ENCODE measurements at places on chromosomes 1 and 21.

DNA sequence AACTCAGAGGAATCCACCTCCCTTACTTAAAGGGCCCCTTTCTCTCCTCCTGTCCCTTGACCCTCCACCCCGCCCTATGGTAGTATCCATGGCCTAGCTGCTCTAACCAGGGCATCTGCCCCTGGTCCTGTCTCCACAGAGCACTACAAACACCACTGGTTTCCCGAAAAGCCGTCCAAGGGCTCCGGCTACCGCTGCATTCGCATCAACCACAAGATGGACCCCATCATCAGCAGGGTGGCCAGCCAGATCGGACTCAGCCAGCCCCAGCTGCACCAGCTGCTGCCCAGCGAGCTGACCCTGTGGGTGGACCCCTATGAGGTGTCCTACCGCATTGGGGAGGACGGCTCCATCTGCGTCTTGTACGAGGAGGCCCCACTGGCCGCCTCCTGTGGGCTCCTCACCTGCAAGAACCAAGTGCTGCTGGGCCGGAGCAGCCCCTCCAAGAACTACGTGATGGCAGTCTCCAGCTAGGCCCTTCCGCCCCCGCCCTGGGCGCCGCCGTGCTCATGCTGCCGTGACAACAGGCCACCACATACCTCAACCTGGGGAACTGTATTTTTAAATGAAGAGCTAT, 1.7 kb downstream of the BTG2 start:
- no peak for DNase-seq

- peak; percentile 23 for DNase-seq
Measured at GRCh38 chr1:66761221-66761620, 9.0 kb downstream of the DYNLT5 start.

- no peak for DNase-seq
Measured at GRCh38 chr1:114112775-114113174, 40.9 kb downstream of the SYT6 start.

DNA sequence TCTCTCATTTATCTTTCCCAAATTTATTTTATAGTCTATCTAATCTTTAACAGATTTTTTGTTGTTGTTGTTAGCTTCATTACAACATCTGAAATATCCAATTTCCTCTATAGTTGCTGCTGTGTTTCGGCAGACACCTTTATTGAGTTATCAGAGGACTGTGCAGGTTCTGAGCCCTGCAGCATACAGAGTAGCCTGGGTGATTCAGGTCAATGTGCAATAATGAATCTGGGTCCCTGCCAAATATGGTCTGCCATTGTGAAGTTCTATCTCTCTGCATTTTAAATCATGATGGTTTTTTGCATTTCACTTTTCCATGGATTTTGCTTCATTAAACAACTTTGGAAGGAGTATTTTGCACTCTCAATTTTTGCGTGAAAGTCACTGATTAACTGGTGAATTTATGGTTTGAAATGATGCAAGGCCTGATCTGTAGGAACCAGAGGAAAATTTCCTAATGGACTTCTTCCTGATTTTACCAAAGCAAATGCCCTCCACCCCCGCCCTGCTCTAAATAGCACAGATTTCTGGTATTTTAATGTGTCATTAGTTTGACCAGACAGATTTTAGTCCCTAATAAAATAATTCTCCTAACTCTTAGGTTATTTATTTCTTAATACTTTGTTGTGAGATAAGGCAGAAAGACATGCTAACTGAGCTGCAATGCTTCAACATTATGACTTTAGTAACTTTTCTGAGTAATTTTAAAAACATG, 402.3 kb downstream of the PTBP2 start:
- no peak for DNase-seq

GRCh38 chr1:100998426-100998825, 27.2 kb downstream of the DPH5 start:
- DNase-seq: no peak

GRCh38 chr1:90854397-90854924, 137.4 kb upstream of the BARHL2 start:
- no peak for DNase-seq

DNA sequence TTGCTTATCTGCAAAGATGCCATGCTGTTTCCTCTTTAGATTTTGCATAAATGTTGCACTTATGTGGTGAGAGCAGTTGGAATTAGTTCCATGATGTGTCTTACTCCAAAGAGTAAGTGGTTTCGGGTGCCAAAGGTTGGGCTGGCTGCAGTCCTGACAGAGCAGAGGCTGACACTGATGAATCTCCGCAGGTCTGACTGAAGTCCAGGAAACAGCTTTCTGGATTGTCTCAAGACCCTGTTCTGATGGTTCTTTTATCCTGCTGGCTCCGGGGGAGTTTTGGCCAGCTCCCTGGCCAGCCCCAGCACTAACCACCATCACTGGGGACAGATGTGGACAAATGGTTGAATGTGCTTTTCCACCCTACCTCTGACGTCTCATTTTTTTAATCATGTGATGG, 207.2 kb upstream of the KIAA0040 start:
- no peak for DNase-seq

DNA sequence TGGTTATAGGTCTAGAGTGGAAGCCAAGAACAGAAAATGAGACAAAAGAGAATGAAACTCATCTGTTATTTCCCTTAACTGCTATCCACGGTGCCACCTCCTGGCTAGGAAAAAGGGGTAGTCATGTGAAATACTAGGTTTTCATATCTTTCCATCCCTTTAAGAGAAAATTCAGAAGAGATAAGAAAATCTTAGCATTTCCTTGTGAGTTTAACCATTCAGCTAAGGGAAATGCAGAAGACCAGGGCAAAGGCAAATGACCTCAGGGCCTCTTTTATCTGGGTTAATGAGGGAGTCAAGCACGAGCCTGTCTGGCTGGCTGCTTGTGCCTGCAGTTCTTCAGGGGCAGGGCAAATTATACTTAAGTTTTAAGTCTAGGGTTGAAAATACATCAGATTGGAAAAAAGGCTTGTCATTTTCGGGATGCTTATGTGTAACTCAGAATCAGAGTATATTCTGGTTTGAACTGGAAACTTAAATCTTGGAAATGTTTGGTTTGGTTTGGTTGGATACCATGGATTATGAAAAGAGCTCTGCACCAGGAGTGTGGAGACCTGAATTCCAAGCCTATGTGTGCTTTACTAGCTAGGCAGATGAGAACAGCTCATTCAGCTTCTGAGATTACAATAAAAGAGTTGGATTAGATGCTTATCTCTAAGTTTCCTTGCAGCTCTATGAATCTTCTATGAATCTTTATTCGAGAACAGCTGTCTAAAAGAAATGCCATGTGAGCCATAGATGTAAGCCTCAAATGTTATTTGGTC, 19.9 kb downstream of the NIBAN1 start:
- DNase-seq: no peak

GRCh38 chr1:60087681-60088080, 14.1 kb upstream of the C1orf87 start:
- DNase-seq: no peak

GRCh38 chr1:9059891-9060744, 9.3 kb downstream of the SLC2A5 start:
- DNase-seq: no peak

DNA sequence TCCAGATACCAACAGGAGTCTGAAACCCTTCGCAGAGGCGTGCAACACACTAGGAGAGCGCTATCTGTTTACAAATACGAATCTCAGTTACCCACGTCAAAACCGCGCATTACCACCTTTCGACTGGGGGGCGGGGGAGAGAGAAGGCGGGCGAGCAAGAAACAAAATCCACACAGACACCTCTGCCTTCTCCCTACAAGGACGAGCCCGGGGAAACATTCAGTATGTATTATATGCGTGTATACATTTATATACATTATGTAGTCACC, 722 bp downstream of the TUT4 start:
- DNase-seq: peak; percentile 80

DNA sequence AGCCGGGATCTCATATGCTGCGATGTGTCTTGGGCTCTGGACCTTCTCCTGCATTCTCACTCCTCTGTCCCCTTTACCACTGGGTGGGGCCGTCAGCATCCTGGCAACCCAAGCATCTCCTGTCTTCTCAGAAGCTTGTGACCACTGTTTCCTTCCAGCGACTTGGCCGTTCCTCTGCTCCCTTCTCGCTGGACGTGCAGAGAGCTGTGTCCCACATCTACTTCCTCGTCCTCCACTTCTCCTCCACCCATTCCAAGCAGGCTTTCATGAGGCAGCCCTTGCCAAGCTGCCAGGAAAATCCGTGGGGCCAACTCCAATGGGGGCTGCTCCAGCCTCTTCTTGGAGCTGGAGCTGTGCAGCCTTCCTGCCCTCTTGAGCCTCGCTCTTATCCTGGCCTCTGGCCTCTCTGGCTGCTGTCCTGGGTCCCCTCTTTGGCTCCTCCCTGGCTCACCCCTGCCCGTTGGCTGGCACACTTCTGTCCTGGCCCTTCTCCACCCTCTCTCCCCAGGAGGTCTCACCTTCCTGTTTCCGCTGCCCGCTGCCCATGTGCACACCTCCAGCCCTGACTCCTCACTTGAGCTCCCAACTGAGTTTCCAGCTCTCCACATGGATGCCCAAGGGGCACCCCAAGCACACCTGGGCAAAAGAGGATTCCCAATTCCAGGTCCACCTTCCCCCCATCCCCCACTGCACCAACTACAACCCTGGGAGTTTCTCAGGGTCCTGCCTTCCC, 8.7 kb downstream of the FAM131C start:
- DNase-seq: no peak

GRCh38 chr1:200379432-200379757, 30.4 kb downstream of the ZNF281 start:
- peak; percentile 95 for DNase-seq

DNA sequence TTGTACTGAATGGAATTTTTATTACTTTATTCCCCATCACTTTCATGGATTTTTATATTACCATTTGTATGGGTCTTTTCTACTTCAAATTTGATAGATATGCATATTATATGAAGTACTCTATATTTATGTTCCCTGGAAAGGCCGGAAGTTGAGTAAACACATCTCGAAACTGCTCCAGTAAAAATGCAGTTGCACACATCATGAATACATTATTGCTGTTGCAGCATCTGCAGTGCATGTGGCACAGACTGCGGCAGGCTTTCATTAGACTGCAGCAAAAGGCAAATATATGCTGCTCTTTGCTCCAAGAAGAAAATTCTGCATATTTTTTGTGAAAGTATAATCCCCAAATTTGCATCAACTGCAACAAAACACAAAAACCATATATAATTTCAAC, 48.7 kb upstream of the LRRC7 start:
- DNase-seq: no peak

DNA sequence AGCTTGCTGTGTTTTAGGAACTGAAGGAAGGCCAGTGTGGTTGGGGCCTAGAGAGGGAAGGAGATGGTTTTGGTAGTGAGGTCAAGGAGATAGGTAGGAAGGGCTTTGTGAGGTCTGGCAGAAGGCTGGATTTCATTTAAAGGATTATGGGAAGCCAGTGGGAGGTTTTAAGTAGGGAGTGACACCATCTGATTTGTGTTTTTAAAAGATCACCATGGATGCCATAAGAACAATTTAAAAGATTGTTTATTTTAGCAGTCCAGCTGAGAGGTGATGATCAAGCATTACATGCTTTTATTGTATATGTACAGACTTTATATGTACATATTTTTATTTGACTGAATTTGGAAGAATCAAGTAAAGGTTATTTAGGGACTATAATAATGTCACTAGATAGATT, 26.4 kb downstream of the RGL1 start:
- DNase-seq: no peak

- no peak for DNase-seq
Measured at GRCh38 chr1:65003316-65003664, 36.9 kb upstream of the JAK1 start.

- DNase-seq: peak; percentile 73
Measured at GRCh38 chr1:176118985-176119384, 88.1 kb downstream of the COP1 start.

DNA sequence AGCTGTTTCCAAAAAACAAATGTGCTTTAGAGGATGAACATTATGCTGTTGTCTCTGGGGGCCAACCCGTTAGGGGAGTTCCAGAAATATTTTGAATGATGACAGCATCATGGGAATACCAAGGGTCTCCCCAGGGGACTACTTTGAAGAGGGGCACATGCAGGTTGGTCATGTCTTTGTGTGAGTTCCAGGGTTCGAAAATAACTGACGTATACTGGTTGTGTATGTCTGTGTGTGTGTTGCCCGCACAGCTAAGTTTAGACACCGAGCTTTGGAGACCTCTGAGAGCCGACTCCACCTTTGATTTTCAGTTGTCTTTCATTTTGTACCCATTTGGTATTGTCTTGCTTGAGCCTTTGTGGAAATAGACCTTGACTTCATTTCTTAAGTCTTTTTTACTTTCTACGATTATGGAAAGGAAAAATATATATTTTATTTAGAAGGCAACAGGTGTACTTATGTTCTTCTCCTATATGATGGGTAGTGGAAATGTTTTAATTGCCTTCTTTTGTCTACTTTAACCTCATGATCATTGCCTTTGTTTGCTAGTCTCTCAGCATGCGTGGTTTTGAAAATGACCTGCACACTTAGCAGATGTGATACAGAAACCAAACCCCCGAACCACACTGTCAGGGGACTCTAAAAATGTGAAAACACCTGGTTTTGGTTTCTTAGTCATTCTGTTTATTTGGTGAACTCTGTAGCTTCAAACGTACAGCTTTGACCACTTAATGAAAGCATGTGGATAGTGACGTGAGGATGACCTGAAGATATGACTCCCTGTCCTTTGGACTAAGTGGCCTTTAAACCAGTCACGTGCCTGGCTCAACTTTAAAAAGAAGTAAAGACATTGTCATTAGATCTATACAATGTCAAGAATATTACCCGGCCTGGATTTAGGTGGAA, 56.5 kb downstream of the GALNT2 start:
- DNase-seq: peak; percentile 89

DNA sequence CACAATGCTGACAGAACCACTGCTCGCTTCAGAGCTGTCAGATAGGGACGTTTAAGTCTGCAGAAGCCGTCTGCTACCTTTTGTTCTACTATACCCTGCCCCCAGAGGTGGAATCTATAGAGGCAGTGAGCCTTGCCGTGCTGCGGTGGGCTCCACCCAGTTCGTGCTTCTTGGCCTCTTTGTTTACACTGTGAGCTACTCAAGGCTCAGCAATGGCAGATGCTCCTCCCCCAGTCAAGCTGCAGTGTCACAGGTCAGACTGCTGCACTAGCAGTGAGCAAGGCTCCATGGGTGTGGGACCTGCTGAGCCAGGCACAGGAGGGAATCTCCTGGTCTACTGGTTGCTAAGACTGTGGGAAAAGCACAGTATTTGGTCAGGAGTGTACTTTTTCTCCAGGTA, 47.1 kb downstream of the LEPR start:
- peak; percentile 58 for DNase-seq

DNA sequence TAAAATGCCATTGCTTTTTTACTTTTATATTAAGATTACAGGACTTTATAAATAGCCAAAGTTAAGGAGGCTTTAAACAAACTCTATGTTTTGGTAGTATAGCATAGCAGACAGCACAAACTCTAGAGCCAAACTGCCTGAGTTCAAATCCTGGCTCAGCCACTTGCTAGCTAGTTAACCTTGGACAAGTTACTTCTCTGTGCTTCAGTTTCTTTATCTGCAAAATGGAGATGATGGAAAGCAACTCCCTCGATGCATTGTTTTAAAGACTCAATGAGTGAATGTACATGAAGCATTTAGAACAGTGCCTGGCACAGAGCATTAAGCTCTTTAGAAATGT, 21.3 kb downstream of the C1QB start:
- DNase-seq: no peak

DNA sequence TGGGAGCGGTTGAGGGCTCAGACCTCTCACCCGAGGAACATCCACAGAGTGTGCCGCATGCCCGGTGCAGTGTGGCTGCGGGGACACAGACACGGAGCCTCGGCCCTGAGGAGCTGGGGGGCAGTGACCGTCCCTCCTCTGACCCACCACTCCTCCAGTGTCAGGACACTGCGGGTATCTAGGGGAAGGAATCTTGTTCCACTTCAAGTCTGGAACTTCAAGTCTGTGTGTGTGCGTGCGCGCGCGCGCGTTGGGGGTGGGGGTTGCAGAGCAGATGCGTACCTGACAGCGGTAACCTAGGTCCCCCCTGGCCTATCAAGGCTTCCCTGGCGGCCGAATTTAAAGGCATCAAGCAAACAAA, 17.3 kb downstream of the PCSK9 start:
- no peak for DNase-seq
